Kidney (tissue), 22 donors: ENCODE measurements at places on chromosomes 3 and 15.

DNA sequence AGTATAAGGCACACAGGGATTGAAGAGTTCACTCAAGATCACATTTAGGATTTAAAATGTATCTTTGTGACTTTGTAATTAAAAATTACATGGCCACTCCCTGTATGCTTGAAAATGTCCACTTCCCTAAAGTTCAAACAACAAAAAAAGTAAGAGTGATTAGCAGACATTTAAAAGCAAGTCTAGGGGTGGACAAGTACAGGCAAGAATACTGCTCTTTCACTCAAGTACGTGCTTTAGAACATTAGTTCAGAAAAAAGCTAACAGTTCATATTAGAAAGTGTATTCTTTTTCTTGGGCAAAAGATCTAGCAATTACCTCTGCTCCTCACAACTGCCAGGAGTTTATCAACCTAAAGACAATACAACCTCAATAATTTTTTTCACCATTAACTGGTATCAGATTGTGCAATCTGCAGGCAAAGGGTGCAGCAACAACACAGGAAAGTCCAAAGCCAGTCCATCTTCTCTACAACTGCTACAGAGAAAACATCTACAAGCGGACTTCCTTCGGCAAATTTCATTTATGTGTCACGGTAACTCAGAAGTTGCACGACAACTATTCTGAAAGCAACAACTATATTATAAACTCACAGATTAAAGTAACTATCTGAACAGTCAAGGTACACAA lies 18.1 kb downstream of the CHSY1 start:
- DNase-seq: no peak

GRCh38 chr3:11499144-11499543 lies 144.6 kb downstream of the VGLL4 start:
- DNase-seq: no peak

DNA sequence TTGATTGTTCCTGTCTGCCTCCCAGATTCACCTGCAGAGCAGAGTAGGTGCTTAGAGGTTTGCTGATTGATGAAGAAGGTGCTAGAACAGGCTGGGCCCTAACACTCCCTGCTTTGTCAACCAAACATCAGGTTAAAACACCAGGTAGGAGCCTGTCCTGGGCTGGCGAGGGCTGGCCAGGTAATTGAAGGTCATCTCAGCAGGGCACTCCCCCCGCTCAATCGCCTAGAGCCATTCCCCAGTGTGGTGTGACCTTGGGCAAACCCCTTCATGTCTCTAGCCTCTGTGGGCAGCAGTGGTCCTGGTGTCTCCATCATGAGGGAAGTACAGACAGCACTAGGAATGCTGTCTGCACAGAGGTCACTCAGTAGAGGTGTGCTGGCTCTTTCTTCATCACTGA lies 88.3 kb downstream of the KLF15 start:
- no peak for DNase-seq

DNA sequence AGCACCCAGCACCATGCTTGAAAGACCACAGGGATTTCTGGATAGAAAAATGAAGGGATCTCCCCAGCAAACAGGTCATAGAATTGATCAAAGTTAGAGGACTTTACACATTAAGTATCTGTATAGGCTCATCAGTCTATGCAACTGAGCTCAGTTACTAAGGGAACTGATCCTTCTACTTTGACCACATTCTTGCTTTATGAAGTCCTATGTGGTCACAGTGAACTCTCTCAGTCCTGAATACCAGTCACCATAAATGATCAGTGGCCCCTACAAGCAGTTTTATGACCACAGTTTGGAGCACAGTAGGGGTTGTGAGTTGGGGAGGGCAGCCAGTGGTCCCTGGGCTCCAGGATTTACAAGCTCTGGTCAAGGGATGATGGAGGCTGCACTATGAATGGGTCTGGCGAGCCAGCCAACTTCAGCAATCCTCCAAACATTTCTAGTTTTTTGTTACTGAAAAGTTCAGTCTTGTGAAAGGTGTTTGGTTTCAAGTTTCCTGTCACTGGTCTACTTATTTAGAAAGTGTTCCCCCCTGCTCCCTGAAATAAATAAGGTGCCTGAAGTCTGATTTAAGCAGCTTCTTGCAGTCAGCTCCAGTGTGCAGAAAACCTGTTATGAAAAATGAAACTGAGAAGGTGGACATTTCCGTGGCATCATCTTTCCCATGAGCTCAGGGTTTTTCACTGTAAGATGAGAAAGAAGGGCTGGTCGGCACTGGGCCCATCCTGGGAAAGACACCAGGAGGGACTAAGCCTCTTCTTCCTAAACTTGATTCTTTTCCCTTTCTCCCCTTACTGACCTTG lies 75.5 kb downstream of the DAPK2 start:
- peak; percentile 75 for DNase-seq

DNA sequence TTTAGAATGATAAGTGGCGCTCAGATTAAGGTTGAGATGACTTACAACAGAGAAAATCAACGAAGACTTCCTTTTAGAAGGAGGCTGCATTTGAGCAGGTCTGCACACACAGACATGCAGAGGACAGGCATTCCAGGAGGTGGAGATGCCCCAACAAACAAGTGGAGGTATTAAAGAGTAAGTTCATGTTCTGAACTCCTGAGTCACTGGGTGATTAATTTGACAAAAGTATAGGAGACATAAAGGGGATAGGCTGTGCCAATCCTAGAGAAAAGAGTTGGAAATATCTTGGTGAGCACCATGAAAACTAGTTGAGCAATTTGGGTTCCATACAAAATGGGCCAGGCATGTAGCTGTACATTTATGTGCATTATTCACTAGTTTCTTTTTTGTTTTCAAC lies 33.5 kb upstream of the BCL6 start:
- DNase-seq: no peak

DNA sequence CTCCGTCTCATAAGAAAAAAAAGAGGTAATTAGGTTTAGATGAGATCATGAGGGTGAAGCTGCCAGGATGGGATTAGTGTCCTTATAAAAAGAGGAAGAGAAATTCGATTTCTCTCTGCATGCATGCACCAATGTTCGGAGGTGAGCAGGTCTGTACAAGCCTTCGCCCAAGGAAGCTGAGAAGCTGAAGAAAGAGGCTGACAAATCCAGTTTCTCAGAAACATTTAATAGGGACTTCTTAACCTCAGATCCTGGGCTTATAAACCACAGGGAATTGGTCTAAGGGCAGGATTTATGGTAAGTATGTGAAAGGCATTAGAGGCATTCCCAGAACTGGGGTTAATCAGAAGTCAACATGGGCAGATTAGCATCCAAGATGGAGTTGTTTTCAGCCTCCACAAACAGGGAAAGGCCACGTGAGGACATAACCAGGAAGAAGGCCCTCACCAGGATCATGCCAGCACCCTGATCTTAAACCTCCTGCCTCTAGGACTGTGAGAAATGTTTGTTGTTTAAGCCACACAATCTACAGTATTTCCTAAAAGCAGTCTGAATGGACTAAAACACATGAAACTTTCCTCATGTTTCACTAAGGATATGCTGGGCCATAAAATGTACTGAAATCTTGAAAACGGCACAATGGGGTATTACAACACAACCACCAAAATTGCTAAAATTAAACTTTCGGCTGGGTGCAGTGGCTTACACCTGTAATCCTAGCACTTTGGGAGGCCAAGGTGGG lies 11.3 kb downstream of the SHISA5 start:
- no peak for DNase-seq

DNA sequence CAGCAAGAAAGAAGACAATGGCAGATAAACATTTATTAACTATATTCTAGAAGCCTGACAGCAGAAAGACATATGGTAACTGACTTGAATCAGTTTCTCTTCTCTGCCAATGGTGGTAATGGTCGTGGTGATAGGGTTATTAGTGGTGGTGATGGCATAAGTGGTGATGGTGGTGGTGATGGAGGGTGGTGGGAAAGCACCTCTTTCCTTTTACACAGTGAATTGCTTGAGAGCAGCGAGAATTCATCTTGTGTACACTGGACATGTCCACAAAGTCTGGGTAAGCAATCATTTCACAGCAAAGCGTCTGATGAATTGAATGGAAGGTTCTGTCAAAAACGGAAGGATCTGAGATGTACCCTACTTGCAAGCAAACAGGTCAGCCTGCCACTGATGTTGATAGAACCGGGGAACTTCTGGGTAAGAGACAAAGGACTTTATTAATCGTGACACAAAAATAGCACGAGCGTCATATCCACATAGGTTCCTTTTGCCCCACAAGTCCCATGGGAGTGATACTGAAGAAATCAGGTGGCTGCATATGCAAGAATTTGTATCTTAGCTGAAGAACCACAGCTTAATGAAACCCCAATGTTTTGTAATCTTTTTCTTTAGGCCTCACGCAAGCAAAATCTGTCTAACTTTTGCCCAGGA lies 23.5 kb upstream of the TBC1D5 start:
- DNase-seq: no peak

DNA sequence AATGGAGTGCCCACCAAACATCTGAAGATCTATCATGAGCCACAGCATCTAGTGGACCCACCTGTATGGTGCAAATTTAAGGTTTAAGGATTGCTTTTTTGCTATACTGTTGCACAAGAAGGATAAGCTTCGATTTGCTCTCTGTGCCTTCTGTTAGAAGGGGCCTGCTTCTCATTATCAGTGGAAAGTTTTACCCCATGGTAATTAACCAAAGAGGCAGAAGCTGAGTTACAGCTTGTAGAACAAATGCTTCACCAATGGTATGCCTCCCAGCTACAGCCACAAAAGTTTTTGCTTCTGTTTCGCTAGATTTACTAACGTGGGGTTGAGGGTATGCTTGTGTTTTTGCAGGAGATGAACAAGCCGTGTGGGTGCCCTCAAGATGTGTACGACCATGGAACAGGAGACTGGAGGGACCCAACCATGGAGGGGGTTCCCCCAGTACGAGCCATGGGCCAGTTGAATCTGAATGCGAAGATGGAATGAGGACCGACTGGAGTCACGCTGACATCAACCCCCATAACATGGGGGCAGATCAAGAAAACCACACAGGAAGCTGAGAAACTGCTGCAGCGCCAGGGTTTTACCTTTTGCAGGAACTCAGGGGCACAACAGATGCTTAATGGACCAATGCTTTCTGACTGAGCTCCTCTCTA lies 43.5 kb downstream of the ACAD9 start:
- DNase-seq: no peak

DNA sequence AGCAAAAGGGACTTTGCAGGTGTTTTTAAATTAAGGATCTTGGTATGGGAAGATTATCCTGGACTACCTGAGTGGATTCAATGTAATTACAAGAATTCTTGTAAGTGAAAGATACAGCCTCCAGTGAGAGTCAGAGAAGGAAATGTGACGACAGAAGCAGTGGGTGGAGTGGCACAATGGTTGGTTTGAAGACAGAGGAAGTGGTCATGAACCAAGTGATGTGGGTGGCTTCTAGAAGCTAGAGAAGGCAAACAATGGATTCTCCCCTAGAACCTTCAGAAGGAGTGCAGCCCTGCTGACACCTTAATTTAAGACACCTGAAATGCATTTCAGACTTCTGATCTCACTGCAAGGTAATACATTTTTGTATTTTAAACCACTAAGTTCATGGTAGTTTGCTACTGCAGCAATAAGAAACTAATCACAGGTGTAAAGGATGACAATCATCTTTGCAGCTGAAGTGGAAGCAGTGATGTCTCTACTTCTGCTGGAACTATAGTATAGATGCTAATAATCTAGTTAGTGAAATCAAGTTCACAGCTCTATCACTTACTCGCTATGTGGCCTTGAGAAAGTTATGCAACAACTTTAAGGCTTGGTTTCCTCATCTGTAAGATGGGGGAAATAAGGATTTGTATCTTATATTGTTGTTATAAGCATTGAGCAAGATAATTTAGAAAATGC lies 403.4 kb upstream of the SUCLG2 start:
- no peak for DNase-seq

DNA sequence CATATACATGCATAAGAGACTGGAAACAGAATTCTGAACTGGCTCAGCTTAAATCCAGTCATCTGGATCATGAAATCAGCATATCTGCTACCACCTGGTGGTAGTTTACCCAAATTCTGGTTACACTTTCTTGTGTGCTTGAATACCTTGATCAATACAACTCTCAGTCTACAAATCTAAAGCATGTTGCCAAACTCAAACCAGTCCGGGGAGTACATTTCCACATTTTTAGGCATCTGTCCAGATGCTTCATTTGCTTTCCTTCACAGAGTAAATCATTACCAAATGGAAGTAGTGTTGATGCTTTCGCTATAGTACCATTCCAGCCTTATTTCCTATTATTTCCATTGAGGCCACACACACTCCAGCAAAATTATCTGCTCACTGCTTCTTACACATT lies 126.4 kb downstream of the P2RY1 start:
- DNase-seq: no peak

DNA sequence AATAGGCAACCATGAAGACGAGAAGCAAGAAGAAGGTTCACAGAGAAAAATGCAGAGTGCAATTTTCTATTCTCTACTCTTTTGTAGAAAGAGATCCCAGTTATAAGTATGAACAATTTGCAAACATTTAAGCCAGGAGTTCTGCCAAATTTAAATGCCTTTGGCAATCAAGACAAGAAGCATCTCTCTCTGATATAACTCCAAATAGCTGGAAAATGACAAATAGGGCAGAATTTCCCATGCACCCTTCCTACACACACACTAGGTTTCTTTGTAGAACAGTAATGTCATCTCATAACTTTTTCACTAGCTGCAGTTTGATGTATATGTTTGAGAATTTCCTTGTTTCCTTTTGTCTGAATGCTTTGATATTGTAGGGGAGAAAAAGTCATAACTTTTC lies 333.5 kb upstream of the AZI2 start:
- DNase-seq: no peak

DNA sequence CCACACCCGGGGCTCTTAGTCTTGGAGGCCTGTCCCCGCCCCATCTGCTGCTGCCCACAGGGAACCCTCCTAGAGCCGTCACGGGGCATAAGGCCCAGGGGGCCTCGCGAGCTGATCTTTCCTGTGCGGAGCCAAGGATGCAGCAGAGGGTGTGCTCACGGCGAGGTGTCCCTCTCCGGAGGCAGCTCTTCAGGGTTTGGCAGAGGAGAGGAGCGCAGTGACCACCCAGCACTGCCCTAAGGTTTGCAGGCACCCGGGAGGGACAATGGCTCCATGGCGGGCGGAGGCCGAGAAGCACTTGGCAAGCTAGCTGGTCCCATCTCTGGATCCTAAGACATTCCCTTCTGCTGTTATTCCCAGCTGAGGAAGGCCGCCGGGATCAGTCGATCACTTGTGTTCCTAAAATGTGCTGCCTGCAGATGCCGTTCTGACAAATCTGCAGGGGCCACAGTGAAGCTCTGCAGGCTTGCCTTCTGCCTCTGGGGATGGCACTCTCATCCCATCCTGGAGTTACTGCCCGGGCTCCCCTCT lies 47.4 kb upstream of the PCSK6 start:
- DNase-seq: no peak

DNA sequence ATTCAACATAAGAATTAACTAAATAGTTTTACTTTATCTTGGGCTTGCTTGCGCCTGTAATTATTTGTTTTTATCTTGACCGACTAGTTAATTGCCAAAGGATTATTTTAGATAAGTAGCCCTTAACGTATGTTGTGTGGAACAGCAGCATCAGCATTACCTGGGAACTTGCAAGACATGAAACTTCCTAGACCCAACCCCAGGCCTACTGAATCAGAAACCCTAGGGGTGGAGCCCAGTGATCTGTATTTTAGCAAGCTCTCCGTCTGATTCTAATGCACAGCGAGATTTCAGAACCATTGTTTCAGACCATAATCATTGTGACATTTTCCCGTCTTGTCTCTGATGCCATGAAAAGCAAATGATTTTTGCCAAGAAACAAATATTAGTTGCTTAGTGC lies 31.1 kb downstream of the FILIP1L start:
- DNase-seq: no peak

GRCh38 chr3:113231827-113232253 lies 20.5 kb downstream of the BOC start:
- no peak for DNase-seq

GRCh38 chr3:44885618-44886017 lies 11.2 kb downstream of the TGM4 start:
- DNase-seq: no peak

GRCh38 chr15:76863123-76863522 lies 42.0 kb downstream of the SCAPER start:
- no peak for DNase-seq
